Astrocyte of the cerebellum (primary cell): ENCODE measurements at places on chromosomes 7 and 10.

DNA sequence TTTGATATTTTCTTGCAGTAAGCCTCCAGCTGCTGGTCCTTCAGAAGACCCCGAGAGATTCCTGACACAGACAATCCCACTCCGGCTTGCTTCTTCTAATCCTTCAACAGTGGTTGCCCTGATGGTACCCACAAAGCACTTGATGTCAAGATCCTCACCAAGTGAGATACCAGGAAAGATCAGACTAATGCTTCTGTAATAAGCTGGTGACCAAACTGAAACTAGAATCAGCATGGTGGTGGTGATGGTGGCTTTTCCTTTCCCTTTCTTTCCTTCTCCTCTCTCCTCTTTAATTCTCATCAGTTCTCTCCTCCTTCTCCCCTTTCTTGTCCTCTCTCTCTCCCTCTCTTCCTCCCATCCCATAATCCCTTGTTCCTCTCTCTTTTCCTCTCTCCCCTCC lies 25.8 kb upstream of the CASD1 start:
- no peak for DNase-seq

GRCh38 chr10:88253622-88254021 lies 329.5 kb downstream of the RNLS start:
- no peak for DNase-seq

- no peak for DNase-seq
These were observed 283.8 kb upstream of the C7orf33 start for GRCh38 chr7:148306759-148307158.

GRCh38 chr10:32795598-32796183 lies 162.3 kb downstream of the ITGB1 start:
- peak; percentile 6 for DNase-seq

DNA sequence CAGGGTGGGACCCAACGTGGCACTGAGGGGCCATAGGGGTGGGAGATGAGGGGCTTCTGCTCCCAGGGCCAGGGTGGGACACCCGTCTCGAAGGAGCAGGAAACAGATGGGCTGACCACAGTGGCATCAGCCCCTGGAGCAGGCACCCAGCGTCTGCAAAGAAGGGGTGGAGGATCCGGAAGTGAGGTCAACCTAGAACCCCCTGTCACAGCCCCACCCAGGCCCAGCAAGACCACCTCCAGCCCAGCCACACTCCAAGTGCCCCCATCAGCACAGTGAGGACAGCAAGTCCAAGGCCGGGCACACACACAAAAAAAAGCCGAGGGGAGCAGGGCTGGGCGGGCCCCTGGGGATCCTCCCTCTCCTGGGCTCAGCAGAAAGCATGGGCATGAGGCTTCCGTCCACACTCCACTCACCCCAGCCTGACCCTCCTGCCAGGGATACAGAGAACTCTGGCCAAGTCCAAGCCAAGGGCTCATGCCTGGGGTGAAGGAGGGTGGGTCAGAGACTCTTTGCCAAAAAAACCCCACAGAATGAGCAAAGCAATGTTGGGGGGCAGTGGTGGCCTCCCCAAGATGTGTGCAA lies 111.0 kb downstream of the FOXL3 start:
- no peak for DNase-seq
